ENCODE measurements at places on chromosomes 1 and 21. TPM values are rescaled to one million over a fixed set of nuclear protein-coding genes. Genes with fewer than 3 reads are reported as not detected.

The SH2D1B gene
- not detected for total RNA-seq

The SLC9C2 gene
- not detected for total RNA-seq

The UBXN10 gene
- total RNA-seq = 0.22 TPM

The AMPD1 gene
- not detected for total RNA-seq

The AGT gene
- not detected for total RNA-seq

The NHLH1 gene
- 0.10 TPM for total RNA-seq

The PTGER3 gene
- 0.15 TPM for total RNA-seq

The DIRAS3 gene
- not detected for total RNA-seq

The GMEB1 gene
- 27.2 TPM for total RNA-seq

DNA sequence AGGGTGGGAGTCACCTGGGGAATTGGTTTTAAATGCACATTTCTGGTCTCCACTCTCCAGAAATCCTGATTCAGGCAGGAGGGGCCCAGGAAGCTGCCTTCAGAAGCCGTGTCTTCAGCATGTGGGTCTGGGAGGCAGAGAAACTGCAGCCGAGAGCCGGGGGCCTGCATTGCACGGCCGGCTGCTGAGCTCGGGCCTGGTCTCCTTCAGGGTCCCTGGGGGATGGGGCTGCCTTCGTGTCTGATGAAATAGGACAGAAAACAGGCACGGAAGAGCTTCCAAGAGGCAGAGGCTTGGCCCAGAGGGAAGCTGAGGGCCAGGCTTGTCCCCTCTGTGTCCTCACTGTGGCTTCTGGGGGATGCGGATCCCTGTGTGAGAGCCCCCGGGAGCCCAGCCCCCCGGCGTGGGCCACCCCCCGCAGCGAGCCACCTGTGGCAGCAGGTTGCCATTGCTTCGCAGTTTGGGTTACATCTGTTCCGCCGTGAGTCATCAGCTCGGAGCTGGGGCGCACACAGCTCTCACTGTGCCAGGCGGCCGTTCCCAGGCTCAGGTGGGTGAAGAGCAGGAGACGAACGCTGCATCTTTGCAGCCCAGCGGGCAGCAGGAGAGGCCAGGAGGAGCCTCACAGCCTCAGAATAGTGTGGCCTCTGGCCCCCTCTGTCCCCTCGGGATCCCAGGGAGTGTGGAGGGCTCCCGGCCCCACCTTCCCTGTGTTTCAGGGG, 72.4 kb downstream of the AJAP1 start:
- no peaks in the 10 kb centered on the region for H3K27me3 ChIP-seq
- H3K4me1 ChIP-seq = no peaks in the 10 kb centered on the region
- H3K4me3 ChIP-seq = no peak overlapping the region
- no peaks in the 10 kb centered on the region for H3K36me3 ChIP-seq

DNA sequence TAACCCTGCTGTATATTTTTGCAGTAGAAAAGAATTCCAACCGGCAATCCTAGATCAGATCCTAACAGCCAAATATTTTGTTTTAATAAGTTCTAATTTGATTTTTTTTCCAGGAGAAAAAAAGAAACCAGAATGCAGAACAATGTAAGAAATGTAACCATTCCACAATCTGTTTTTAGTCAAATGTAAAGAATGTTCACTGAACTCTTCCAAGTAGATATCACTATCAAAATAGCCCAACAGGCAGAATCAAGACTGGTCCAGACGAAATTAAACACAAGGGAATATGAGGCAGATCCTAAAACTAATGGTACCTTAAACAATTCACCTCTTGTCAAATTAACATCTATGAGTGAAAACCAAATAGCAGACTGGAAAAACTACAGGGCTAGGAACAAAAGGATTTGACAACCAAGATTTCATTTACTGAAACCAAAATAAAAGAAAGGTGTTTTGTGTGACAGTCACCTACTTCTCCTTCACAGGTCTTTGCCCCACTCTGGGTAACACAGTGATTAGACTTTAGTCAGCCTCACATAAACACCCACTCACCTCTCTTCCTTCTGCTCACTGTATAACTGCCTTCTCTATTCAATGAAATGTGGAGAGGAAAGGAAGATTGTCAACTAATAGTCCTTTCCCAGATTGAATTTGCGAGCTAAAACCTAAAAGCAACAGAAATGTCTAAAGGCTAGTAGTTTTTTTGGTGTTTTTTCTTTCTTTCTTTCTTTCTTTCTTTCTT, 137.9 kb downstream of the FAF1 start:
- peaks cover 1% of the 10 kb centered on the region for H3K36me3 ChIP-seq
- no peak for DNase-seq
- no peaks in the 10 kb centered on the region for H3K27me3 ChIP-seq
- H3K4me3 ChIP-seq = no peak overlapping the region
- no peaks in the 10 kb centered on the region for H3K4me1 ChIP-seq
- no peak overlapping the region for H3K27ac ChIP-seq

DNA sequence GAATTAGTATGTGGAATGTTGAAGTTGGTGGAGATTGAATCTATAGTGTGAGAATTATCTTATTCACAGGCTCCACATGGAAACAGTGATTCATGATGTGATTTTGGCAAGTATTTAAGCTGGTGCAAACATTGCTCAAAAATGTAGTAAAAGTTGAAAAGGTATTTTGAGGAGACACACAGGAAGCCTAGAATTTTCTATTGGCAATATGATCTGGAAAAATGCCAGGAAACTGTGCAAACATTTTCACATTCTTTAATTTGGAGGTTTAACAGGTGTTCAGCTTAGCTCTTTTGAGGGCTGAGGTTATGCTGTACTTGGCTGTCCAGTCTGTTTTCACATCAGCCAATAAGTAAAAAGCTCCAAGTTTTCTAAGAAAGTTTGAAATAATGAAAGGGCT, 327.3 kb downstream of the RWDD3 start:
- no peaks in the 10 kb centered on the region for H3K36me3 ChIP-seq
- no peak for DNase-seq
- no peaks in the 10 kb centered on the region for H3K27me3 ChIP-seq
- no peak overlapping the region for H3K27ac ChIP-seq

DNA sequence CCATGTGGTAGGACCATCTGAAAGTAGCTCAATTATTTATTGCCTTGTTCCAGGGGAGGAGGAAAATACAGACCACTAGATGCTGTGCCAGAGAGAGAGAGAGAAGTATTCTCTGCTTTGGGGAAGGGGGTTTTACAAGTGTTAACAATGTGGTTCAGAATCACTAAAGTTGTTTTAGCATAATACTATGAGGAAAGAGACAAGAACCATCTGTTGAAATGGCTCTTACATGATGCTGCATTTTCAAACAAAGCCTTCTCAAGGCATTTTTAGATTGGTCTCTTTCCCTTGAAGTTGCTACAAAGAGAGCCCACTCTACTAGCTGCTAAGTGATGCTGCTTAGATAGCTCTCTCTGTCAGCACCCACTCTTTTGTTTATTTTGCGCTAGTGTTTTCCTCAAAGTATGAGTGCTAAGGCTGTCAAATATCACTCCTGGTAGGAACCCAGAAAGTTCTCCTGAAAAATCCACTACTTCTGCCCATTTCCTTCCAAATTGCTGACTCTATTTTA, 255.1 kb downstream of the NFIA start:
- H3K36me3 ChIP-seq = no peaks in the 10 kb centered on the region
- H3K4me3 ChIP-seq = no peak overlapping the region
- H3K4me1 ChIP-seq = peaks cover under 1% of the 10 kb centered on the region
- H3K27ac ChIP-seq = no peak overlapping the region

- peaks cover 42% of the 10 kb centered on the region for H3K4me1 ChIP-seq
- H3K4me3 ChIP-seq = no peak overlapping the region
- H3K27me3 ChIP-seq = no peaks in the 10 kb centered on the region
- no peak for DNase-seq
- peaks cover 21% of the 10 kb centered on the region for H3K36me3 ChIP-seq
These were observed 9.7 kb downstream of the MAPKAPK2 start for GRCh38 chr1:206694171-206695124.

- H3K27ac ChIP-seq = no peak overlapping the region
- peaks cover 5% of the 10 kb centered on the region for H3K27me3 ChIP-seq
- no peaks in the 10 kb centered on the region for H3K36me3 ChIP-seq
- no peak overlapping the region for H3K4me3 ChIP-seq
These were observed 469.0 kb upstream of the USP24 start for GRCh38 chr1:55684131-55684650.

- no peaks in the 10 kb centered on the region for H3K4me1 ChIP-seq
- H3K36me3 ChIP-seq = no peaks in the 10 kb centered on the region
- H3K27ac ChIP-seq = no peak overlapping the region
- DNase-seq = no peak
These were observed 13.6 kb downstream of the NUP210L start for GRCh38 chr1:154141240-154141639.

DNA sequence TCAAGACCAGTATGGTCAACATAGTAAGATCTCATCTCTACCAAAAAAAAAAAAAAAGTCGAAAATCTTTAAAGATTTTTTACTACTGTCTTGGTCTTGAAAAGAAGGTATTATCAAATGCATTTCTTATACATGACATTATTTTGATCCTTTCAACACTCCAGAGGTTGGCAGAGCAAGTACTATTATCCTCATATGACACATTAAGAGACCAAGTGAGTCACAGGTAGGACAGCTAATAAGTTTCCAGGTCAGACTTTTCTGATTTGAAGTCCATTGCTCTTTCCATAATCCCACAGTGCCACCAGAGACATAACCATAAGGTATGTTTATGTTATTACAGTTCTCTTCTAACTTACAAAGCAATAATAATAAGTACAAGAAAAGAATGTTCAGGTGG, 15.2 kb downstream of the DBT start:
- no peak overlapping the region for H3K4me3 ChIP-seq
- H3K4me1 ChIP-seq = peaks cover 2% of the 10 kb centered on the region
- H3K27ac ChIP-seq = no peak overlapping the region
- peaks cover 48% of the 10 kb centered on the region for H3K36me3 ChIP-seq
- H3K27me3 ChIP-seq = no peaks in the 10 kb centered on the region

GRCh38 chr1:81327743-81328142, 473.0 kb upstream of the ADGRL2 start:
- DNase-seq = no peak
- no peaks in the 10 kb centered on the region for H3K36me3 ChIP-seq
- no peaks in the 10 kb centered on the region for H3K27me3 ChIP-seq
- no peak overlapping the region for H3K27ac ChIP-seq
- no peak overlapping the region for H3K4me3 ChIP-seq

DNA sequence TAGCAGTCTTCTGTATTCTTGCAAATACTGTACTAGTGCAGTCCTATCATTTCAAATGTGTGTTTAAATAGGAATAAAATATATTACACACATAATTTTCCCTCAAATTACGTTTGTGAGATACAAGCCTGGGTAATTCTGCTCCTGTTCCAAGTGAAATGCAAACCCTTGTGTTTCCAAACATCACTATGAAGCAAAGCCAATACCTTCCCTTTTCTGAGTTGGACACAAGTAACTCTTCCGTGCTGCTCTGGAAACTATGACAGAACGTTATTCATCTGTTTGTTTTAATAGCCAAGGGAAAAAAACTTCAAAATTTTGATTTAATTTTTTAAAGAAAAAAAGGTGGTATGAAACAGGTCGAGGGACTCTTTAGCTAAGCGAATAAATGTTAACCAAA, 73.7 kb upstream of the UBE2U start:
- peaks cover 14% of the 10 kb centered on the region for H3K27me3 ChIP-seq
- no peak overlapping the region for H3K27ac ChIP-seq
- no peak for DNase-seq
- no peaks in the 10 kb centered on the region for H3K36me3 ChIP-seq
- H3K4me1 ChIP-seq = peaks cover 2% of the 10 kb centered on the region

DNA sequence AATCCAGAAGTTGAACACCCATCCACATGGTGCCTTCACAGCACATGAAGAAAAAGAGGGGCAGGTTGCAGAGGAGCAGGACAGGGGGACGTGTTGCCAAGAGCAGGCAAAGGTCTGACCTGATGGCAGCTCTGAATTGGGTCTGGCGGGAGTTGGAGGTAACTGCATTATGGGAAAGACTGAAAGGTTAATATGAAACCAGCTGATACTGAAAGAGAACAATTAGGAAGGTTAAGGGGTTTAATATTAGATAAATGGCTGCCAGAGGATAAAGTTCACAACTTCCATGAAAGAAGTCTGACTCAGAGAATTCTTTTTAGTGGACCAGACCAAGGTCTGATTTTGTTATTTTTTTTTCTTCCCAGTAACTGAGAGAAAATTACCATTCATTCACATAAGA, 76.1 kb downstream of the CD58 start:
- no peak overlapping the region for H3K4me3 ChIP-seq
- no peaks in the 10 kb centered on the region for H3K36me3 ChIP-seq
- peaks cover 24% of the 10 kb centered on the region for H3K4me1 ChIP-seq

GRCh38 chr1:35565742-35566133, 7.4 kb upstream of the TFAP2E start:
- H3K27ac ChIP-seq = no peak overlapping the region
- no peaks in the 10 kb centered on the region for H3K27me3 ChIP-seq
- H3K4me3 ChIP-seq = no peak overlapping the region
- peaks cover 21% of the 10 kb centered on the region for H3K4me1 ChIP-seq

DNA sequence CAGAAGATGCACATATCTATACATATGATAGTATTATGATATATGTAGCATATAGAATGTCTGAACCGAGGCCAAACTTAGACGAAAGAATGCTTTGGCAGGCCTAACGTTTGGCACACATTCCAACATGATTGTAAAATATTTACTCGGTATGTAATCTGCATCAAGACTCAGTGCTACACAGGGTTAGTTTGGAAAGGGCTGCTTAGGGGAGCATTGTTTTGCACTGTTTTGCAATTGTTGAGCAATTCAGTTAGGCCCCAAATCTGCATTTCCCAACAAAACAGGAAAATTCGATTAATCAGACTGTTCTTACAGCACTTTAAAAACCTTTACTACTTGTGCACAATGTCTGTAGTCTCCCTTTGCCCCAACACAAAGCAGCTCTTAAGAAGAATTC, 216.0 kb upstream of the NEGR1 start:
- no peak overlapping the region for H3K27ac ChIP-seq
- no peaks in the 10 kb centered on the region for H3K27me3 ChIP-seq
- H3K4me1 ChIP-seq = no peaks in the 10 kb centered on the region
- H3K36me3 ChIP-seq = no peaks in the 10 kb centered on the region
- no peak overlapping the region for H3K4me3 ChIP-seq

- no peak overlapping the region for H3K27ac ChIP-seq
- no peak overlapping the region for H3K4me3 ChIP-seq
- H3K27me3 ChIP-seq = no peaks in the 10 kb centered on the region
- no peak for DNase-seq
These were observed 14.7 kb downstream of the INTS3 start for GRCh38 chr1:153742411-153743142.

DNA sequence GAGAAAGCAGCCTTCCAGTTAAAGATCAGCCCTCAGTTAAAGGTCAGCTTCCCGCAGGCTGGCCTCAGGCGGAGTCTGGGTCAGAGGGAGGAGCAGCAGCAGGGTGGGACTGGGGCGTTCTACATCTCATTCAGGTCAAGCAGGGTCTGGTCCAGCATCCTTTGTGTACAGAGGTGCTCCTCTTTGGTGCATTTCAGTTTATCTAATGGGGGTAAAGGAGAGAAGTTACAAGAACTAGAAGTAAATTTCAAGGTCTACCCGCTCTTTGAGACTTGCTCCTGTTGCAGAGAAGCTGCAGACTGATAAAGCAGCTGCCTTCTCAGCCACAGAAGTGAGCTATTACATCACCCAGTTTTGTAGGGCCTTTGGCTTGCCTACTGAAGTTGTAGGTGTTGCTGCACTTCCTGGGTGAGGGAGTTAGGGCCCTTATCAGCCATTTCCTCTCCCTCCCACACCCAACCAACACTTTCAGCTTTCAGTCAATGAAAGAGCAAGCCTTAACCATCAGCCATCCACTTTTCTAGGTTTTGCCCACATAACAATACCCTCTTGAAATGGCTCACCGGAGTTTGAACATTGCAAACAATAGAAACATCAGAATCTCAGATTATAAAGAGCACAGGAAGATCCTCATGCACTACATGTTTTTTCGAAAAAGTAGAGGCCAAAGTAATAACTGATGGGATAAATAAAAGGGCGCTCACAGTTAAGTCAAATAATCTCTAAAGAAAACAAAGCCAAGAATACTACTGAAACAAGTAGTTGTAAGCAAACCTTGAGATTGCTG, 2.8 kb upstream of the NUP210L start:
- peak overlapping the region; percentile 96 for H3K27ac ChIP-seq
- peak overlapping the region; percentile 70 for H3K4me3 ChIP-seq
- peaks cover 79% of the 10 kb centered on the region for H3K4me1 ChIP-seq
- no peaks in the 10 kb centered on the region for H3K27me3 ChIP-seq
- DNase-seq = peak; percentile 90
- peaks cover 86% of the 10 kb centered on the region for H3K36me3 ChIP-seq

Data from activated CD4-positive, alpha-beta T cell treated with anti-CD3 and anti-CD28 coated beads, Interleukin-2, amount 10 ng/mL, durations not matched to agents 7 days and 5 days (primary cell).